ENCODE measurements at places on chromosomes 3 and 15.

DNA sequence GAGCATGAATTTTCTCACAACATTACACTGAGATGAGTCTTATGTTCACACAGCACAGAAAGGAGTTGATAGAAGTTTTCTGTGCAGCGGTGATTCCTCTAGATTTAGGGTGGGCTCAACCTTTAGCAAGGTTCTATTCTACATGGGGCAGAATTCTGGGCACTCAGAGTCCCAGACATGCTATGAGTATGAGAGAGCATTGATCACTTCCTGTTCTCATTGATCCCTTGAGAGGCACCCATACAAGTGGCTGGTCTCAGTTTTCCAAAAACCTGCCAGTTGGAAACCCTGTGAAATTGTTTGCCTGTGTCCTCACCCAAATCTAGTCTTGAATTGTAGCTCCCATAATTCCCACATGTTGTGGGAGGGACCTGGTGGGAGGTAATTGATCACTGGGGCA lies 112.5 kb upstream of the NR2F2 start:
- no peak for DNase-seq

DNA sequence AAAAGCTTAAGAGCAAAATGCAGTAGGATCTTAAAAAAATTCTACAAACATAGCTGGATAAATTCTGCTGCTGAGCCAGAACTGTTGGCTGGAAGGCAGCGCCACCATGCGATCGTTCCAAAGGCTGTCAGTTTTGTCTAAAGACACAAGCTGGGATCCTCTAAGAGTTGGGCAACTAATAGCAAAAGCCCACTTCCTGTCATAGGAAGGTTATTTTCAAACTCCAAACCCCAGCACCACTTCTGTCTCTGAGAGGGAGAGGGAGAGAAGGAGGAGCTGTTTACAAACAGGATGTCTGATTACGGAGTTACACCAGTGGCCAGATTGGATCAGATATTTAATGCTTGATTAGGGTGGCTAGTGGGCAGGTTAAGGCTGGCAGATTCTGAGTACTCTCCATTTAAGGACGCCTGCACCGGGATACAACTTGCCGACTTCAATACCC lies 44.0 kb downstream of the EIF4E3 start:
- DNase-seq, result peak; percentile 64

GRCh38 chr3:16382845-16383244 lies 117.8 kb downstream of the OXNAD1 start:
- no peak for DNase-seq

DNA sequence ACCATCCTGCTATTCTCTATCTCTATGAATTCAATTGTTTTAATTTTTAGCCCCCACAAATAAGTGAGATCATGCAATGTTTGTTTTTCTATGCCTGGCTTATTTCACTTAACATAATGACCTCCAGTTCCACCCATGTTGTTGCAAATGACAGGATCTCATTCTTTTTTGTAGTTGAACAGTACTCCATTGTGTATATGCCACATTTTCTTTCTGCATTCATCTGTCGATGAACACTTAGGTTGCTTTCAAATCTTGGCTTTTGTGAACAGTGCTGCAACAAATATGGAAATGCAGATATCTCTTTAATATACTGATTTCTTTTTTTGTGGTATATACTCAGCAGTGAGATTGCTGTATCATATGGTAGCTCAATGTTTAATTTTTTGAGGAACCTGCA lies 58.7 kb downstream of the RETNLB start:
- DNase-seq, result no peak

GRCh38 chr15:83960192-83960829 lies 275.3 kb upstream of the GOLGA6L4 start:
- DNase-seq, result no peak
